ENCODE measurements at places on chromosomes 16 and 17. TPM values are rescaled to one million over a fixed set of nuclear protein-coding genes. Genes with fewer than 3 reads are reported as not detected.

DNA sequence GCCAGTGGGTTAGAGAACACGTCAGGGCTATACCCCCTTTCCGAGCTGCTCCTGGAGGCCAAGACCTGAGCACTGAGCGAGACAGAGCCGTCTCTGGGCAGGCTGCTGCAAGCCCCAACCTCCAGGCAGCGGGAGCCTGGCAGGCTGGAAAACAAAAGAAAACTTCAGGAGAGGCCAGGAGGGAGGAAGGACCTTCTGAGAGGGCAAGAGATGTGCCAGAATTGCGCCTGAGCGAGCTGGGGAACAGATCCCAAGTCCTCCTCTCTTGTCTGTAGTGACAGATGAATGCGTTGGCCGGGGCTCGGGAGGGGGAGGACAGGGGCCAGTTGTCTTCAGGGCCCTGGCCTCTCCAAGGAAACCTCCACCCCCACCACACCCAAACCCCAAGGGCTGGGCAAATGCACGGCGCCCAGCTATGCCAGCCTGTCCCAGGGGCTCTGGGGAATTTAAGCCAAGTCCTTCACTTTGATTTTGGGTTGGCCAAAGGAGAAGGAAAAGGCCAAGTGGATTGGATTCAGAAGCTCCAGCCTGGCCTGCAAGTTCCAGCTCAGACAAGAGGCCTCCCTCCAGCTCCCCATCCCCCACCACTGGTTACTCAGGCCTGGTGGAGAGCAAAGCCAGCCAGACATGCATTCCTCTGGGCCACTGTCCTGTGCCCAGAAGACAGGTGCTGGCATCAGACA lies 18.1 kb downstream of the SDK2 start:
- H3K4me3 ChIP-seq = no peak overlapping the region
- H3K36me3 ChIP-seq = no peaks in the 10 kb centered on the region
- no peak overlapping the region for H3K27ac ChIP-seq
- no peaks in the 10 kb centered on the region for H3K4me1 ChIP-seq

AANAT gene
- not detected for total RNA-seq

CTF1 gene
- total RNA-seq = 6.8 TPM

DNA sequence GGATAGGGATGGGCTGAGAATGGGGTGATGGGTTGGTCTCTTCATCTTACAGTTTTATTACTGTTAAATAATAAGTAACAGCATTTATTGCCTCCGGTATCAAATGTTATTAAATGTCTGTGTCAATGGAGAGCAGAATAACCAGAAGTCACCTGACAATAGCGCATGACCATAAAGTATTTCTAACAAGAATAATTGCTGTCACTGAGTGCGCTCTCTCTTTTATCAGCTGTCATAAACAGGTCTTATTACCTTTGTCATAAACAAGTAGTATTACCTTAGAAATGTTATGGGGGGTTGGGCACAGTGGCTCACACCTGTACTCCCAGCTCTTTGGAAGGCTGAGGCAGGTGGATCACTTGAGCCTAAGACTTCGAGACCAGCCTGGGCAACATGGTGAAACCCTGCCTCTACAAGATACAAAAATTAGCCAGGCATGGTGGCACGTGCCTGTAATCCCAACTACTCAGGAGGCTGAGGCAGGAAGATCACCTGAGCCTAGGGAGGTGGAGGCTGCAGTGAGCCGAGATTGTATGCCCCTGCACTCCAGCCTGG lies 120.6 kb downstream of the MAP2K6 start:
- no peak overlapping the region for H3K4me3 ChIP-seq
- no peaks in the 10 kb centered on the region for H3K4me1 ChIP-seq
- no peak overlapping the region for H3K27ac ChIP-seq
- H3K36me3 ChIP-seq = peaks cover 6% of the 10 kb centered on the region
- H3K27me3 ChIP-seq = no peaks in the 10 kb centered on the region

GRCh38 chr16:58054289-58054688 lies 28.7 kb downstream of the MMP15 start:
- DNase-seq = no peak
- no peak overlapping the region for H3K4me3 ChIP-seq
- no peaks in the 10 kb centered on the region for H3K4me1 ChIP-seq
- H3K36me3 ChIP-seq = no peaks in the 10 kb centered on the region
- no peak overlapping the region for H3K27ac ChIP-seq

GRCh38 chr16:74862743-74863244 lies 88.2 kb upstream of the FA2H start:
- H3K36me3 ChIP-seq = no peaks in the 10 kb centered on the region
- H3K4me1 ChIP-seq = peaks cover 6% of the 10 kb centered on the region
- no peak overlapping the region for H3K27ac ChIP-seq
- H3K27me3 ChIP-seq = no peaks in the 10 kb centered on the region

C1QL1 gene
- 3.7 TPM for total RNA-seq

DNA sequence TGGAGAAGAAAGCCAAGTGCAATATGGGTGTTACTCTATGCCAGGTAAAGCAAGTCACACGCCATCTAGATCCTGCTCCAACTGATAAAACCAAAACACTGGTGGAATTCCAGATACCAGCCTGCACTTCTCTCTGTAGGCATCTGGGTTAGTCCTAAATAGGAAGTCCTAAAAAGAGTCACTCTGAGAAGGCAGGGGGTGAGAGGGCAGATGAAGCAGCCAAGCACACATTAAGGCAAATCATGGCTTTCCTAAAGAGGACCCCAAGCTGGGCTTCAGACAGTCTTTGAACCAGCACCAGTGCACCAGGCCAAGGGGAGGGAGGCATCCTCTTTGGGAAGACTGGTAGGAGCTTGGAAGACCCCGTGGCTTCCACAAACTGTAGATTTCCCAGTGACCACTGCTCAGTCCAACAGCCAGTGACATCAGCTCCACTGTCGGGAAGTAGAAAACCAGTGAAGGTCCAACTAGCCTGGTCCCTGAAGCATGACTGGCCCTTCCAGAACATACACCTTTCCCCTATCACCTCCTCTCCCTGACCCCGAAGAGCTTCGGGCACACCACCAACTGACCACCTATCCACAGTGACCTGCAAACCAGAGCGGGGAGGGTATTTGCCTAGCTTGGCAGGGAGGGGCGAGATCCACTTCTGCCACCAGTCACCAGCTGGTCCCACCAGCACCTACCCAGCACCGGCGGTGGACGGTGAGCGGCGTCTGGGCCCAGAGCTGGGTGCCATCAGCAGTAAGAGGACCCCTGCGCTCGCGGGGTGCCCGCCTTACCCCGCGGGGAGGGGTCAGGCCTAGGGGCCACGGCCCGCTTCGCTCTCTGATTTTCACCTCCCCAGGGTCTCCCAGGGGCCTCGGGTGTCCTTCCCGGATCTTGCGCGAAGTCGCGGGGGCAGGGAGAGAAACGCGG lies 1.0 kb downstream of the LITAF start:
- no peaks in the 10 kb centered on the region for H3K27me3 ChIP-seq
- peak overlapping the region; percentile 89 for H3K27ac ChIP-seq
- no peaks in the 10 kb centered on the region for H3K36me3 ChIP-seq
- DNase-seq = no peak

DNA sequence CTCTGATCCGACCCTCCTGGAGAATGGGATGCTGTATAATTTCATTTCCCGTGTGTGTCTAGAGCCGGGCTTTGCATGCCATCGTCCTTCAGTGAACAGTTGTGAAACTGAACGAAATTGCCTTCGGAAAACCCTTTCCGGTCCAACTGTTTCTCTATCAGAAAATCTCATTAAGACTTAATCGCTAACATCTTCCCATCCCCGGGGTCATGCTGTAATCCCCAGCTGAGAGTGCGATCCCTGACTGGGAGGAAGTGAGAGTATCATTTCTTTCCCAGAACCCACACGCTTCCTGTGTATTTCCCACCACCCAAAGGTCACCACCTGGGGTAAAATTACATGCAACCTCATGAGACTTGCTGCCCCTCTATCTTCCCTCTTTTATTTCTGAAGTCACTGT lies 75.6 kb upstream of the RBFOX1 start:
- H3K27me3 ChIP-seq = no peaks in the 10 kb centered on the region
- no peak overlapping the region for H3K4me3 ChIP-seq
- H3K36me3 ChIP-seq = no peaks in the 10 kb centered on the region
- H3K27ac ChIP-seq = no peak overlapping the region
- peak; percentile 62 for DNase-seq

ASGR2 gene
- total RNA-seq = 0.32 TPM

- no peak overlapping the region for H3K4me3 ChIP-seq
- no peak for DNase-seq
Measured at GRCh38 chr17:47967607-47968252, 3.2 kb upstream of the CDK5RAP3 start.

DNA sequence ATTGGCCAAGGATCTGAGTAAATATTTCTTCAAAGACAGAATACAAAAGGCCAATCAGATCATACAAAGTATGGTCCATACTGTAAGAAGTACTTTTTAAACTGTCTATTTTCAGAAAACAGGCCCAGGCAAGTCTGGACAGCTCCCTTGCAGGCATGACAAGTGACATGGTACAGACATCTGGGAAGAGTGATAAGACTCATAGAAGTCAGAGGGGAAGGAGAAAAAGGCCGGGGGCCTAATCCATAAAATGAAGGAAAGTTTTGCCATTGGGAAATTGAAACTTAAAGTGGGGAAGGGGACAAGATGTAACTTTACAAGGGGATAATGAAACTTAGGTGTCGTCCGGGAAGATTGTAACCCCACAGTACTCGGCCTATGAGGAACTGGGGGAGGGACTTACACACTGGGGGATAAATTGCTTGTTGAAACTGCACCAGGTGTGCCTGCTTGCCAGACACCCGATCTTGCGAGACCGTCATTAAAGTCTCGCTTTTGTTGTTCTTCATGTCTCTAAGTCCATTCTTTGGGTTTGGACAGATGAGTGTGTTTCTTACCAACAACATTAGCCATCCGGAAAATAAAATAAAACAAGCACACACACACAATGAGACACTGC lies 684.0 kb downstream of the CDH11 start:
- DNase-seq = no peak
- no peaks in the 10 kb centered on the region for H3K36me3 ChIP-seq
- no peak overlapping the region for H3K4me3 ChIP-seq
- no peak overlapping the region for H3K27ac ChIP-seq
- H3K27me3 ChIP-seq = no peaks in the 10 kb centered on the region

- no peaks in the 10 kb centered on the region for H3K36me3 ChIP-seq
- no peak overlapping the region for H3K4me3 ChIP-seq
- DNase-seq = no peak
- H3K27me3 ChIP-seq = no peaks in the 10 kb centered on the region
Measured at GRCh38 chr16:68719993-68720489, 17.1 kb upstream of the CDH1 start.

GRCh38 chr17:78381601-78382232 lies 3.3 kb downstream of the PGS1 start:
- peaks cover 84% of the 10 kb centered on the region for H3K4me1 ChIP-seq
- no peaks in the 10 kb centered on the region for H3K36me3 ChIP-seq
- DNase-seq = no peak
- no peak overlapping the region for H3K4me3 ChIP-seq
- no peaks in the 10 kb centered on the region for H3K27me3 ChIP-seq

DNA sequence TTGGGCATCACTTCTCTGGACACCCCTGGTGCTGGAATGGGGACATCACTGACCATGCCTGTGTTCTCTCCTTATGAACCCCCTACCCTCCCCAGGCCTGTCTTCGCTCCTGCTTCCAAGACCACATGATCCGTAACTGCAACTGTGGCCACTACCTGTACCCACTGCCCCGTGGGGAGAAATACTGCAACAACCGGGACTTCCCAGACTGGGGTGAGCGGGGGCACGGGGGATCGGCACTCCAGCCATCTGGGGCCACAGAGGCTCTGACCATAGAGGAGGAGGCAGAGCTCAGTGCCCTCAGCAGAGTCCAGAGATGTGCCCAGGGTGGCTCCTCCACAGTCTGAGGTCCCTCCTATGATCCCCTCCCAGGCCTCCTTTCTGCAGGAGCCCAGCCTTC lies 73.5 kb downstream of the SCNN1B start:
- no peak for DNase-seq
- H3K36me3 ChIP-seq = no peaks in the 10 kb centered on the region

GRCh38 chr16:203246-203645 lies 23.0 kb downstream of the HBQ1 start:
- H3K36me3 ChIP-seq = peaks cover 98% of the 10 kb centered on the region
- H3K27me3 ChIP-seq = no peaks in the 10 kb centered on the region
- no peaks in the 10 kb centered on the region for H3K4me1 ChIP-seq

- H3K4me3 ChIP-seq = no peak overlapping the region
- no peak for DNase-seq
- H3K4me1 ChIP-seq = no peaks in the 10 kb centered on the region
- no peaks in the 10 kb centered on the region for H3K36me3 ChIP-seq
- no peak overlapping the region for H3K27ac ChIP-seq
- peaks cover 49% of the 10 kb centered on the region for H3K27me3 ChIP-seq
Measured at GRCh38 chr16:87098361-87098760, 218.8 kb downstream of the C16orf95 start.

DNA sequence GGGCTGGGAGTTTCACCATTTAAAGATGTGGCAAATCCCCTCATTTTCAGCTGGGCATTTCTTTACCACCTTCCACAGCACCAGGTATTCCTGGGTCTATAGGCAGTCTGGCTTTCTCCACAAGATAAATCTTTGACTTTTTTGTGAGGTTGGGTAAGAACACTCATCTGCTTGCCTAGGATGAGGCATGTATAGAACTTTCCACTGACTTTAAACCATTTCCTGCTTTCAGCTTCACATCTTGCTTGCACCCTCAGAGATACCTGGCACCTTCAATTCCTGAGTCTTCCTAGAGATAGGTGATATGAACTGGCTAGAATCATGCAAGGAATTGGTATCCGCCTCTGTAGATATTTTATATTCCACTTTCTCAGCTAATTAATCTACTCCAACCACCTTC lies 27.9 kb downstream of the SMURF2 start:
- no peak for DNase-seq
- no peak overlapping the region for H3K4me3 ChIP-seq
- no peak overlapping the region for H3K27ac ChIP-seq
- no peaks in the 10 kb centered on the region for H3K27me3 ChIP-seq

DNA sequence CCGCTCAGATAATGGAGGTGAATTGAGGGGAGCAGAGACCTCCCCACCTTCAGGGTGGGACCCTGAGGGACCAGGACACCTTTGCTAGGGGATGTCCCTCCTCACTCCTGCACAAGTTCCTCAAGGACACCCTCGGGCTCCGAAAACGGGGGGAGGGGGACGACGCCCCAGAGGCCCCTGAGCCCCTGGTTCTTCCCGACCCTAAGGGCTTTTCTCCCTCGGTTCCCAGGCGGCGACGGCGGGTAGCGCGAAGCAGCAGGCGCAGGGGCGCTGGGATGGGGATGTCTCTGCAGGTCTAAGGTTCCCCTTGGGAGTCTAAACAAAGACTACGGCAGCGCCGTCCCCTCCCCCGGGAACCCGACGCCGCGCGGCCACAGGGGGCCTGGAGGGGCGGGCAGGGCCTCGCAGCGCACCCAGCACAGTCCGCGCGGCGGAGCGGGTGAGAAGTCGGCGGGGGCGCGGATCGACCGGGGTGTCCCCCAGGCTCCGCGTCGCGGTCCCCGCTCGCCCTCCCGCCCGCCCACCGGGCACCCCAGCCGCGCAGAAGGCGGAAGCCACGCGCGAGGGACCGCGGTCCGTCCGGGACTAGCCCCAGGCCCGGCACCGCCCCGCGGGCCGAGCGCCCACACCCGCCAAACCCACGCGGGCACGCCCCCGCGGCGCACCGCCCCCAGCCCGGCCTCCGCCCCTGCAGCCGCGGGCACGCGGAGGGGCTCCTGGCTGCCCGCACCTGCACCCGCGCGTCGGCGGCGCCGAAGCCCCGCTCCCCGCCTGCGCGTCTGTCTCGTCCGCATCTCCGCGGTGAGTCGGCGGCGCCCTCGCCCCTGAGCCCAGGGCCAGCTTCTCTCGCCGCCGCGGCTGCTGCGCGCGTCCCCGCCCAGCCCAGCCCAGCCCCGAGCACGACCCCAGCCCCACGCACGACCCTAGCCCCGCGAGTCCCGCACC lies 36.7 kb upstream of the NDRG4 start:
- H3K36me3 ChIP-seq = no peaks in the 10 kb centered on the region
- no peak overlapping the region for H3K27ac ChIP-seq
- peak overlapping the region; percentile 60 for H3K4me3 ChIP-seq

- peaks cover 86% of the 10 kb centered on the region for H3K4me1 ChIP-seq
- peak overlapping the region; percentile 99 for H3K27ac ChIP-seq
- DNase-seq = peak; percentile 95
- peaks cover 6% of the 10 kb centered on the region for H3K36me3 ChIP-seq
- H3K27me3 ChIP-seq = no peaks in the 10 kb centered on the region
Measured at GRCh38 chr17:42677921-42678781, 1.4 kb upstream of the PLEKHH3 start.

All from esophagus muscularis mucosa (tissue), 4 donors.